Karpas-422 (cell line): ENCODE measurements at places on chromosomes 5 and 9. TPM values are rescaled to one million over a fixed set of nuclear protein-coding genes. Genes with fewer than 3 reads are reported as not detected.

Gene ZNF483
- 0.04 and 0.19 TPM in 2 replicates for total RNA-seq

Gene LCN9
- total RNA-seq, result not detected in 2 replicates

Gene C5
- 6.2 and 10.2 TPM in 2 replicates for total RNA-seq

Gene SPATA31C2
- total RNA-seq, result not detected in 2 replicates

DNA sequence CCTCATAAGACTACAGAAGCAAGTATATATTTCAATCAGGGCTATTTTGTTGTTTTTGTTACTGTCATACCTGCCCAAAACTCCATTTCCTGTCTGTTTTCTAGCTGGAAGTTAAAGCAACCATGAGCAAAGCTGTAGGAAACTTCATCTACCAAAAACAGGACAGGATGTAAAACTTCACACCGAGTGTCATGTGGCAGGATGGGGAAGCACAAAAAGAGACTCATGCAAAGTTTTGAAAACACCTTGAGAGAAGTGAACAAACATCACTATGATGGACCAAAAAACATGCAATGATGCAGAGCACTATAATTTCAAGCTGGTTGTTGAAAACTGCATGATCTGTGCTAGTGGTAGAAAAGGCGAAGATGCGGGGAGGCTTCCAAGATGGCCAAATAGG is 6.3 kb upstream of the GZMA start:
- no peak for DNase-seq

DNA sequence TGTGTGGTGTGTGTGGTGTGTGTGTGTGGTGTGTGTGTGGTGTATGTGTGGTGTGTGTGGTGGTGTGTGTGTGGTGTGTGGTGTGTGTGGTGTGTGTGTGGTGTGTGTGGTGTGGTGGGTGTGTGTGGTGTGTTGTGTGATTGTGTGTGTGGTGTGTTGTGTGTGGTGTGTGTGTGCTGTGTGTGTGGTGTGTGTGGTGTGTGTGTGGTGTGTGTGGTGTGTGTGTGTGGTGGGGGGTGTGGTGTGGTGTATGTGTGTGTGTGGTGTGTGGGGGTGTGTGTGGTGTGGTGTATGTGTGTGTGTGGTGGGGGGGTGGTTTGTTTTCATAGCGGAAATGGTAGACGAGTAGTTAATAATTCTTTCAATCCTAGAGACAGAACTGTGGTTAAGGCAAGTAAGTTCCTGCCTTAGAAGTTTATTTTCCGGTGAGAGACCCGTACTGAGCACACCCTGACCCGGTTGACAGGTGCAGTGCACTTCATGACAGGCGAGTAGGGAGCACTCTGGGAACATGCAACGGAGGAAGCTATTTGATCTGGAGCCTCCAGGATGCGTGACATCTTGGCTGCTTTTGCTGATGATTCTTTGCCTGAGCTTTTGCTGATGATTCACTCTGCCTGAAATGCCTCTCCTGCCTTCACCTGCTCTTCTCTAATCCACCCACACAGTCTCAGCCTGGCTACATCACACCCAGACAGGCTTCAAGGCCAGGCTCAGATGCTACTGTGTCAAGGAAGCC is 21.7 kb upstream of the FAT2 start:
- no peak for DNase-seq

- no peak for DNase-seq
Measured at GRCh38 chr5:75523275-75523674, 11.6 kb downstream of the POLK start.

GRCh38 chr5:14341571-14342230 is 198.6 kb downstream of the TRIO start:
- no peak for DNase-seq

DNA sequence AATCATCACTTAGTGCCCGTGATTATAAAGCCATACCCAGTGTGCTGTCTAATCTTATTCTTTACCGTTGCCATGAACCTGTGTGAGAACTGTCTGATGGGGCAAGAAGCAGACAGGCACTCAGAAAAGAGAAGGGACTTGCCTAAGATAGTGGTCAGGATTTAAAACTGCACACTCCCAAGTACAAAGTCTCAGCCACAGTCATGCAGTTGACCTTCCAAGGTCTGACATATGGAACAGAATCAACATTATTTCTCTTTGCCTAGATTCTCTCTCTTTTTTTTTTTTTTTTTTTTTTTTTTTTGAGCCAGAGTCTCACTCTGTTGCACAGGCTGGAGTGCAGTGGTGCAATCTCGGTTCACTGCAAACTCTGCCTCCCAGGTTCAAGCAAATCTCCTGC is 1.9 kb upstream of the PPP2CA start:
- DNase-seq, result no peak

DNA sequence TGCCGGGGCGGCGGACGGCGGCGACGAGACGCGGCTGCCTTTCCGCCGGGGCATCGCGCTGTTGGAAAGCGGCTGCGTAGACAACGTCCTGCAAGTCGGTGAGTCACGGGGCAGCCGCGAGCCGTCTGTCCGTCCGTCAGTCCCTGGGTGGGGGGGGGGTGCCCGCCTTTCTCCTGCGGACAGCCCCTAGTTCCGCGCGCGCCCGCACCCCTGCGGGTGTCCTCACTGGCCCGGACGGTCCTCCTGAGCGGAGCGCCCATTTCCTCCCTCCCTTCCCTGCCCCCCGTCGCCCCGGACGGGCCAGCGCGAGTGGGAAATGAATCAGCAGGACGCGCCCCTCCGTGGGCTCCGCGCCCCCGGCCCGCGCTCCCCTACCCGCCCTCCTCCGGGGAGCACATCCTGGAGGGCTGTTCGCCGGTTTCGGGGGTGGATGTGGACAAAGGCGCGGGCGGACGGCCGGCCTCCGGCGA is 828 bp downstream of the ZSWIM6 start:
- DNase-seq, result no peak
